ENCODE measurements at places on chromosomes 6 and 20.

GRCh38 chr6:88114838-88115237 lies 51.3 kb downstream of the CNR1 start:
- no peaks in the 10 kb centered on the region for H3K36me3 ChIP-seq
- H3K27ac ChIP-seq, result no peak overlapping the region

DNA sequence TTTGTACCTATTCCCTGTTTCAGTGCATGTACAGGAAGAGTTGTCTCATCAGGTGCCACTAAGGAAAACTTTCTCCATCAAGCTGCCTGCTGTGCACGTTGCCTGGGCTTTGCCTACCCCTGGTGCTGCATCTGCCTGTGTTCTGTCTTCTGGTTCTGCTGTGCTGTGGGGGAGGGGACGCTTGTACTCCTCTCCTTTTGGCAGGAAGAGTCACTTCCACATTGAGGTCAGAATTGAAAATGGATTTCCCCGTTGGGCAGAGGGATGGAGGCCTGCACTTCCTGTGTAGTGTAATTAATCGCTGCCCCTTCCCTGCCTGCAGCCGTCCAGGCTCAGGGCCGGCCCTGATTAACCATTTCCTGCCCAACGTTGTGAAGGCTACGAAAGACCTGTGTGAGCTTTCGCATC lies 153.3 kb downstream of the SCML4 start:
- peaks cover 5% of the 10 kb centered on the region for H3K4me1 ChIP-seq
- DNase-seq, result no peak
- no peak overlapping the region for H3K27ac ChIP-seq
- no peak overlapping the region for H3K4me3 ChIP-seq

DNA sequence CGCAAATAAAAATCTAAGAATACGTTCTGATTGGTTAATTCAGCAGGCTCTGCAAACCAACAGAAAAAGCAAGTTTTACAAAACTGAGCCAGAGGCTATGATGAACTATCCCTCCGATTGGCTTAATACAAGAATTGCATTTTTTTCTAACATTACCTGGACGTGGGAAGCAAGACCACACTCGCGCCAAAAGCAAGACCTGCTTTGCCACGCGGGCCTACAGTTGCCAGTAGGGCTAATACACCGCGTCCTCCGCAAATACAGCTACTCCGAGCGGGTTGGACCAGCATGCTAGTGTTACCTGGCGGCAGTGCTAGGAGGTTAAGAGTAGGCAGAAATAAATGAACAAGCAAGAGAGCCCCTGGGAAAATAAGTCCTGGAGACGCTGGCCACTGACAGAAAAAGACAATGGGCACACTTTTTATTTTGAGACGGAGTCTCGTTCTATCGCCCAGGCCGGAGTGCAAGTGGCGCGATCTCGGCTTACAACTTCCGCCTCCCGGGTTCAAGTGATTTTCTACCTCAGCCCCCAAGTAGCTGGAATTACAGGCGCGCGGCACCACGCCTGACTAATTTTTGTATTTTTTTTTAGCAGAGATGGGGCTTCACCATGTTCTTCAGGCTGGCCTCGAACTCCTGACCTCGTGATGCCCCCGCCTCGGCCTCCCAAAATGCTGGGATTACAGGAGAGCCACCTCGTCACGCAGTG lies 131.9 kb upstream of the BTN3A2 start:
- peaks cover 7% of the 10 kb centered on the region for H3K27me3 ChIP-seq
- DNase-seq, result peak; percentile 50
- H3K27ac ChIP-seq, result peak overlapping the region; percentile 42
- H3K4me3 ChIP-seq, result peak overlapping the region; percentile 50
- H3K4me1 ChIP-seq, result peaks cover 15% of the 10 kb centered on the region
- no peaks in the 10 kb centered on the region for H3K36me3 ChIP-seq

GRCh38 chr6:138421608-138422007 lies 17.6 kb downstream of the HEBP2 start:
- H3K27ac ChIP-seq, result peak overlapping the region; percentile 57
- no peak for DNase-seq
- H3K36me3 ChIP-seq, result peaks cover 5% of the 10 kb centered on the region
- H3K27me3 ChIP-seq, result no peaks in the 10 kb centered on the region

GRCh38 chr6:53701333-53702218 lies 36.0 kb upstream of the KLHL31 start:
- no peak for DNase-seq
- no peaks in the 10 kb centered on the region for H3K36me3 ChIP-seq
- H3K4me1 ChIP-seq, result no peaks in the 10 kb centered on the region
- H3K27me3 ChIP-seq, result no peaks in the 10 kb centered on the region

GRCh38 chr6:52497652-52498408 lies 77.7 kb downstream of the EFHC1 start:
- H3K4me3 ChIP-seq, result no peak overlapping the region
- H3K27ac ChIP-seq, result peak overlapping the region; percentile 14
- H3K4me1 ChIP-seq, result no peaks in the 10 kb centered on the region
- no peaks in the 10 kb centered on the region for H3K27me3 ChIP-seq

GRCh38 chr6:139981066-139981624 lies 606.7 kb upstream of the CITED2 start:
- H3K27ac ChIP-seq, result no peak overlapping the region
- H3K4me3 ChIP-seq, result no peak overlapping the region
- H3K27me3 ChIP-seq, result no peaks in the 10 kb centered on the region
- peaks cover 2% of the 10 kb centered on the region for H3K4me1 ChIP-seq

DNA sequence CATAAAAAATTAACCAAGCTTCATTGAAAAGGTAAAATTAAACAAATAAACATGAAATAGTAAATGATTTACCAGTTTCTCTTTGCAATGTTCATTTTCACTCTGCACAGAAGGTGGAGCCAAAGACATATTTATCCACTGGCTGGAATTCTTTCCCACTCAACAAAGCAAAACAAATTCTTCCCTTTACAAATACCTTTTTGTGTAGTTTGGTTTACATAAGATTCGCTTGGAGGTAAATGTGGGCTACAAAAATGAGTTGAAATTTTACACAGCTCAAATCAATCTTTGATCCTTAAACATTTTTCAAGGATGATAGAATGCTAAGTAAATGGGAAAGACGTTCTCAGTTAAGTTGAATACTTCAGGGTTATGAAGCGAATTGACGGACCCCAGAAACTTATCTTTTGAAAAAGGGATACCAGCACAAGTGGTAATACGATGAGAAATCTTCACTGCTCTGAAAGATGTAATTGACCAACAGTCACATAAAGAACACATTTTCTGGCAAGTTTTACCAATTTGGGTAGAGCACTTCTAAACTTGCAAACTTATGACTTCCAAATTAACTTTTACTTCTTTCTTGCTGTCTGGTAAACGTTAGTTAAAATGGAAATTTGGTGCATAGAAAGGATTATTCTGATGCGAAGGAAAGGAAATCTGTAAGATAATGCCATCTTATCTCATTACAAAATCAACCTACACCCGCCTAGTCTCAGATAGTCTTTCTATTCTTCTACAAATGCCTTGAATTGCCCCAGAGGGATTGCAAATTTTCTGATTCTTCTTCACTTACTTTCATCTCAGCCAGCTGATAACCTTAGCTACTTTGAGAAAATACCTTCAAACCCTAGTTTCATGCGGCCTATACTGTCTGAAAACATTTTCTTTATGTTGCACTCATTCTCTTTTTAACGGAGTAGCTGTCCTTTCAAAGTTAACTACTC lies 4.7 kb upstream of the GJA1 start:
- no peaks in the 10 kb centered on the region for H3K27me3 ChIP-seq
- H3K27ac ChIP-seq, result no peak overlapping the region

DNA sequence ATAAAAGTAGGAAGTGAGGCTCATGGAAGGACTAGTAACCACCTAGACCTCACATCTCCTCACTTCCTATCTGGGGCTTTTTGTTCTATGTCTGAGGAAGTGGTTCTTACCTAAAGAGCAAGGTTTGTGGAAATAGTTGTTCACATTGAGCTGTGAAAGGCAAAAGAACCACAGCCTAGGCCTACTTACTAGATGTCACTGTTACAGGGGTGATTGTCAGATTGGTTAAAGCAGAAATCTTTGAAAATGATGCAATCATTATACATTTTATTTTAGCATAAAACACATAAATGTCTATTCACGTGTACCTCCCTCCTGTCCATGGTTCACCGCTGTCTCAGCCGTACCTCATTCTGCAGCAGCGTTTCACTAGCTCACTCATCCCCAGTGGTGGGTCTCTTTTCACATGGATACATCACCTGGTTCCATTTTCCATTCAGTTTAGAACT lies 268.8 kb downstream of the TMEM242 start:
- peaks cover 1% of the 10 kb centered on the region for H3K4me1 ChIP-seq
- no peaks in the 10 kb centered on the region for H3K36me3 ChIP-seq
- H3K4me3 ChIP-seq, result no peak overlapping the region
- DNase-seq, result no peak
- no peaks in the 10 kb centered on the region for H3K27me3 ChIP-seq

GRCh38 chr20:63048516-63049190 lies 41.9 kb upstream of the BHLHE23 start:
- no peak for DNase-seq
- no peaks in the 10 kb centered on the region for H3K36me3 ChIP-seq
- H3K4me1 ChIP-seq, result no peaks in the 10 kb centered on the region
- H3K4me3 ChIP-seq, result no peak overlapping the region

All from liver (tissue), 10 donors.